ENCODE measurements at places on chromosomes 6 and 20.

GRCh38 chr6:20575125-20575524 is 40.9 kb downstream of the CDKAL1 start:
- no peak for DNase-seq

GRCh38 chr6:158819977-158820622 is 932 bp upstream of the EZR start:
- DNase-seq = no peak

GRCh38 chr6:27144740-27145079 is 102.8 kb upstream of the PRSS16 start:
- DNase-seq = no peak

DNA sequence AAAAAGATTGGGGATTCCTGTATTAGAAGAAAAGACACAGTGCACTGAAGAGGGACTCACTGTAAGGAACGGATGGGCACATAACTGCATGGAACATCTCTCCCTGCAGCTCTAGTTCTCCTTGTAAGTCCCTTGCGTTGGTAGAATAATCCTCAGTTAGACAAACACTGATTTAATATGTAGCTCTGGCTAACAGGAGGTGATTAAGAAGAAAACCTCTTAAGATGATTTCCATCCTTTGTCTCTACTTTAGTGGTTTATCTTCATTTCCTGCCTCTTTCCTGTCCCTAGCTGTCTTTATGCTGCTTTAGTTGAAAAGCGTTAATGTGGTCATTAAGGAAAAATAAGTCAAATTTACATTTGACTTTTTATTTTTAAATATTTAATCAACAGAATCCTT is 86.6 kb downstream of the SLC16A10 start:
- DNase-seq = no peak

DNA sequence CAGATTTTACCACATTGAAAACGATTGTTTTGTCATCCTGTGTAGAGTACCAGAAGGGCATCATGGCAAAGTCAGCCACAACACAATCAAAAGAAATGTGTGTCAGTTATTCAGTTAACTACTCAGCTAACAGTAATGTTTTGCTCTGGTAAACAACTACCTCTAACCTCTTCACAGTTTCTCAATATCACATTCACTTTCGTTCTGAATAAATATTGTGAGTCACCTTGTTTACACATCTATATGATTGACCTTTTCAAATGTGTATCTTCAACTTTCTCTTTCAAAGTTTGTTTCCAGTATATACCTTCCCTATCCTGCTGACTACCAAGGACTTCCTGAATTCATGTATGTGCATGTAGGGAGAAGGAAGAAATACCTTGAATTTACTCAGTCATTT is 216.6 kb upstream of the UFL1 start:
- no peak for DNase-seq

GRCh38 chr20:63589261-63590217 is 15.5 kb upstream of the HELZ2 start:
- no peak for DNase-seq

GRCh38 chr6:159572439-159573110 is 120.5 kb downstream of the SOD2 start:
- DNase-seq = no peak

GRCh38 chr6:156597095-156597494 is 180.1 kb upstream of the ARID1B start:
- no peak for DNase-seq

DNA sequence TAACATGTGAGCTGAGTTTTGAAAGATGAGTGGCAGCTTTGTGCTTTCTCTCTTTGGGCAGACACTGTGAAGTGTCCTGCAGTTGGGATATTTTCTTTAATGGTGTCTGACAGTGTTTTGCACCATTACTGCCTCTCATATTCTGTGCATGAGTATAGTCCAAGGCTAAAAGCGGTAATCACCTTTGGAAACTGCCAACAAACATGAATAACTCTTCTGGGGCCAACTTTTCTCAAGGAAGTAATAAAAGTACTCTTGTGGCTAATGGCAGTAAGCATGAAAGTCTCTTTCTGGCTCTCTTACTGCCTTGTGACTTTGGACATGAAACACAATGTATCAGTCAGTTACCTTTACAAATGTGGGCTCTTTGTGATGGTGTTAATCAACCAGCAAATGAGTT is 91.7 kb upstream of the SOX4 start:
- no peak for DNase-seq

- DNase-seq = no peak
Observed at GRCh38 chr20:38599410-38599882, 2.2 kb upstream of the ARHGAP40 start.

- DNase-seq = no peak
Observed at GRCh38 chr6:15904651-15905376, 224.1 kb upstream of the MYLIP start.

Measured in stimulated activated CD4-positive, alpha-beta T cell treated with anti-CD3 and anti-CD28 coated beads, Interleukin-1b, Interleukin-23, amount 100 ng/mL, for 1 hour (primary cell).